ENCODE measurements at places on chromosomes 11 and 22. TPM values are rescaled to one million over a fixed set of nuclear protein-coding genes. Genes with fewer than 3 reads are reported as not detected.

Gene MRGPRF
- total RNA-seq = not detected

- DNase-seq = no peak
Observed at GRCh38 chr11:123330471-123330870, 99.6 kb upstream of the GRAMD1B start.

- DNase-seq = no peak
Observed at GRCh38 chr11:118587952-118588351, 15.7 kb downstream of the ARCN1 start.

- no peak for DNase-seq
Observed at GRCh38 chr11:117071344-117071787, 26.9 kb downstream of the SIK3 start.
